Stimulated activated CD8-positive, alpha-beta memory T cell treated with anti-CD3 and anti-CD28 coated beads, Interleukin-15, amount 100 ng/mL, for 48 hours (primary cell): ENCODE measurements at places on chromosomes 3 and 15.

DNA sequence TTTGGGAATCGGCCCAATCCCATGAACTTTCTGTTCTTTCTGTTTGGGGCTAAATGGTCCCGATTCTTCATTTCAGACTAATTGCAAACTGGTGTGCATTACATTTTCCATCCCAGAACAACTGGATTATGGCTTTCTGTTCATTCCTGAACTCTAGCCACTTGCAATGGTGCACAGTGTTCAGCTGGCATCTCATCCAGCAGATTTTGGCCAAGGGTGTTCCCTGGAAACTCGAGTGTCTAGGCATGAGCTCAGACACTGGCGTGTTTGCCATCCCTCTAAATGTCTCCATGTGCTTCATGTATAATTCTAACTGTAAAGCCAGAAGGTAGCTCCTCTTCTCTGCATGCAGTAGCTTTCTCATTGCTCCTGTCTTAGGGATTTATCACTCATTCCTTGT, 97.1 kb upstream of the MYZAP start:
- DNase-seq = no peak

DNA sequence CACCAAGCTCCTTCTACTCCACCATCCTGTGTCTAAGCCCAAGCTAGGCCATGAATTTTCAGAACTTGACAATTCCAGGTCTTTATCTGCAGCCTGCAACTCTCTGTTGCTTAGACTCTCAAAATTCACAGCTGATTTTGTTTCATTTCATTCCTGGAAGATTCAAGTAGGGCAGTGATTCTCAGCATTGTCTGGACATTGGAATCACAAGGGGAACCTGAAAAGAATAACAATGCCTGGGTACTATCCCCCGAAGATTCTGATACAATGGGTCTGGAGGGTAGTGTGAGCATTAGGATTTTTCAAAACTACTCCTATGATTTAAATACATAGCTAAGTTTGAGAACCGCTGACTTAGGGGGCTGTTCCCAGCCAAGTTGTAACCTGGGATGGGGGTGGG, 534.7 kb upstream of the IL12A start:
- no peak for DNase-seq

DNA sequence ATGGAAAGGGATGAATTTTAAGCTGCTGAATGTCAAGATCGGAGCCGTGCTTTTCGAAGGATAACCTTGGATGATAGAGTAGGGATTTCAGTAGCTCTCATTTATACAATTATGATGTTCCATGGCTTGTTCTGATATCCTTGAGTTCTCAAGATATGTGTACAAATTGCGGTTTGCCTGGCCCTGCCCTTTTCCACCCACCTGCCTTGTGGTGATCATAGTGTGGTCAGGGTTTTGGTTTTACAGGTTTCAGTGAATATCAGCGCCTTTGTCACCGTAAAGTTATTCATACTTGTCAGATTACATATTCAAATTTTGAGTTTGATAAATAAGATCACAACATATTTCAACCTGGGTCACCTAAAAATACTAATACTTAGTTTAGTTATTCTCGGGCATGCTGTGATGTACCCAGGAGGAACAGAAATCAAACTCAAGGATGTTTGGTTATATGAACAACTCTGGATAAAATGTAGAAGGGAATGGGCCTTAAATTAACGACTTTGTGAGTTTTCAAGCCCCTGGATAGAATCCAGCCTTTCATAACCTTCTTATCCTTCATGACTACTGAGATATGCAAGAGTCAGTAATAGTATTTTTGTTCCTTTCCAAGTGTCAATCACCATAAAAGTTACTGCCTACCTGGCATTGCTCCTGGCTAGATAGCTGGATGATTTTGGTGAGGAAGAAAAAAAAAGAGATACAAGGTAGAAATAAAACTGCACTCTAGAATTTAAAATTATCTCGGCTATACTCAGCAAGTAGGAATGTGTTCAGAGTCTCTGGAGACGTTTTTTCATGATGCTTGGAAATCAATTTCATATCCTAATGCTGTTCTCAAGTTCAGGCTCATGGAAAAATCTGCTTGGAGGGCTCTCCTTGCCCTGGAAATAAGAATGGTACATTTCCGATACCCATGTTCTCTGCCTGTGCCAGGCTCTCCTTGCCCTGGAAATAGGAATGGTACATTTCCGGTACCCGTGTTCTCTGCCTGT, 209.2 kb upstream of the TPRG1 start:
- no peak for DNase-seq

DNA sequence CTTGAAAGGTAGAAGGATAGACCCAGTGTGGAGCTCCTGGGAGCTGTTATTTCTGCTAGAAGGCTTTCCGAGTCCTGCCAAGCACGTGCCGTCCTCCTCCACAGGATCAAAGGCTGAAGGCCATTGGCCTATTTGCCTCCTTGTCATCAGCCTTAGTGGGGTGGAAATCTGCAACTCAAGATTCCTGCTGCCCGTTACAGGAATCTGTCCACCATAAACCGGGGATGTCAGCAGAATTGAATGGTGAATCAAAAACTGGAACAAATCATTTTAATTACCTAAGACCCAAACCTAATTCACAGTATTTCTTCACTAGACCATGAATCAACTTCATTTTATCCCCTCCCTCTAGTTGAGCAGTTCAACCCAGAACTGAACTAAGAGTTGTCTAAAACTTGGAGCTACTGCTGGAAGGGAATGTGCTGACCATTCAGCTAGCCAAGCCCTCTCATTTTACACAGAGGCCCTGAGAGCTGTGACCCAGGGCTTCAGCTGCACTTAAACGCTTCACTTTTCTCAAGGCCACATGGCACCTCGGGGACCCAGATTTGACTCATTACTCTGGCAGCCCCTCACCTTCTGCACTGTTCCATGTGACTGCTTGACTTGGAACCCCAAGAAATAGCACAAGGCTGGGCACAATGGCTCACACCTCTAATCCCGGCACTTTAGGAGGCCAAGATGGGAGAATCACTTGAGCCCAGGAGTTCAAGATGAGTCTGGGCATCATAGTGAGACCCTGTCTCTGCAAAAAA, 36.8 kb upstream of the KIF23 start:
- DNase-seq = no peak

DNA sequence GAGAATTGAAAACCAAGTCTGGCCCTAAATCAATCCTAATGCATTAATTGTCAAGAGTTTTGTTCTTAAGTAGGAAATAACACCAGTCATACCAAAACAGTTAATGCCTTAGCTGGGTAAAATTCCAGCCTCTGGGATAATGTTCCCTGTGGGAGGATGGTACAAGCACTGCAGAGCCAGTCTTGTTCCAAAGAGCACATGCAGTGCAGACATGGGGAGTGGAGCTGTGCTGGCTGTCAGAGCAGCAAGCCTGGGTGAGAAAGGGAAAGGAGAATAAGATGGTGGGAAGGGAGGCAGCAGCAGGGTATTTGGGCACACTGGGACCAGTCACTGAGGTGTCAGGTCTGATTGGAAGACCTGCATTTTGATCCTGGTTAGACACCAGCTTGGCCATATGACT, 12.1 kb downstream of the ALAS1 start:
- DNase-seq = no peak

- no peak for DNase-seq
Measured at GRCh38 chr3:10419637-10420232, 85.7 kb downstream of the ATP2B2 start.

DNA sequence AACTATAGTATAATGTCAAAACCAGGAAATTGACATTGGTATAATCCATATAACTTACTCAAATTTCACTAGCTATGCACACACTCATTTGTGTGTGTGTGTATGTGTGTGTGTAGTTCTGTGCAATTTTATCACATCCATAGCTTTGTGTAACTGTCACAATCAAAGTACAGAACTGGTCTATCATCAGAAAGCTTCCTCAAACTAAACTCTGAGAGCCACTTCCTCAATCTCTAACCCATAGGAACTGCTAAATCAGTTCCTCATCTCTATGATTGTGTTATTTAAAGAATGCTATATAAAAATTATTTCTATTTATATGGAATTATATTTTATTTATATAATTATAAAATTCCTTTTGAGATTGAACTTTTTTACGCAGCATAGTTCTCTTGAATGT, 18.1 kb downstream of the LNP1 start:
- no peak for DNase-seq

DNA sequence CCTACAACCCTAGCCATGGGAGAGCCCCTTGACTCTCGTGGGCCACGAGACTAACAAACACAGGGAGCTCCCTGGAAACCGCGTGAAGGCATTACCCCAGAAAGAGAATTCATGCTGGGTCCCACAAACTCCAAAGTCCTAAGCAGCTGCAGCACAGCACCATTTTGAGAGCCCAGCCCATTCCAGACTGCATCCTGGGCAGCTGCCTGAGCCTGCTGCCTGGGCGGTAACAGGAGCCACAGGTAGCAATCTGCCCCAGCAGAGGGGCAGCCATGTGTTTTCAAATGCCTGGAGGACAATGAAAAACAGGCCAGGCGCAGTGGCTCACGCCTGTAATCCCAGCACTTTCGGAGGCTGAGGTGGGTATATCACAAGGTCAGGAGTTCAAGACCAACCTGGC, 62.9 kb upstream of the TBC1D23 start:
- DNase-seq = no peak

- DNase-seq = no peak
Measured at GRCh38 chr3:168884353-168884903, 779.1 kb downstream of the MECOM start.

DNA sequence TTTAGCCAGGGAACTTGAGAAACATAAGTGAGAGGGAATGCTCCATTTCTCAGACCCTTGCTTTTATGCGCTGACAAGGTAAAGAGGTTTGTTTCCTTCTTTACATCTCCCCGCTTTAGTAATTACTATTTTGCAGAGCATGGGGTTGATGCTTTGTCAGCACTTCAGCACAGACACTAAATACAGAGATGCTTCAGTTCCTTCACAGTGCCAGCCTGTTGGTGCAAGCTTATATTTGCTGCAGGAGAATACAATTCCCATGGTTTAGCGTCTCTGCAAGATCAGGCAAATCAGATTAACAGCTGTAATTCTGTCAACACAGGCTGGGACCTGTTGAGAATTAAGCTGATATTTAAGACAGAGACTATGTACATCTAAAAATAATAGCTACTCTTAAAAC, 2.9 kb downstream of the FMN1 start:
- DNase-seq = no peak

GRCh38 chr15:66982250-66982649, 83.2 kb upstream of the SMAD3 start:
- DNase-seq = no peak

- DNase-seq = no peak
Measured at GRCh38 chr15:45794304-45794703, 159.5 kb downstream of the SQOR start.

DNA sequence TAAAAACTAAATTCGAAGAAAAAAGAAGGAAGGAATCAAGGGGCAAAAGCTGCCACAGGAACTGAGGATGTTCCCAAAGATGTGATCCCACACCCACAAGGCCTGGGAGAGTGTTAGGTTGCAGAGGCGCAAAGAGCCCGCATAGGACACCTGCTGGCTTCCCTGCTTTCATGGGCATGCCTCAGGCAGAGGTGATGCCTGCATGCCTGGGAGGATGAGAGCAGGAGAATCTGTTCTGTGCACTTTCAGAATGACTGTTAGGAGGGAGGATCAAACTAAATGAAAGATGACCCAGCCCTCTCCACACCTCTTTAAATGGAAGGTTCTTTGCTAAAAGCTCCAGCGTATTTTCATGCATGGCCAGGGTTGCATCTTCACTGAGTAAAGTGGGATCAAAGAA, 162.4 kb downstream of the PLCL2 start:
- no peak for DNase-seq

GRCh38 chr3:126112531-126113237, 28.8 kb upstream of the SLC41A3 start:
- DNase-seq = no peak

DNA sequence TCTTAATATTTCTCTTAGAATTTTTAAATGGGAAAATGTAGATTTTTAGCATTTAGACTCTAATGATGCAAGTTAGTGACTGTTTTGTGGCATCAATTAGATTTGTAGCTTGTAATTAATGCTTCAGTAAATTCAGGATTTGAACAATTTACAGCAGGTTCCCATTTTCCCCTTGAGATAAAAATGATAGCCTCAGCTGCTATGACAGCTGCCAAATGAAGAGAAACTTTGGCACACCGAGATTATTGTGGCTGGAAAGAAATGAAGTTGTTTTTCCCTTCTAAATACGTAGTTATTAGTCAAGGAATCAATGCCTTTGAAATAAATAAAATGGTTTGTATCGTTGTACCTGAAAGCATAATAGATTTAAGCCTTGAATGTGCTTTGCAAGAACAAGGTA, 206.4 kb upstream of the P2RY1 start:
- DNase-seq = no peak

DNA sequence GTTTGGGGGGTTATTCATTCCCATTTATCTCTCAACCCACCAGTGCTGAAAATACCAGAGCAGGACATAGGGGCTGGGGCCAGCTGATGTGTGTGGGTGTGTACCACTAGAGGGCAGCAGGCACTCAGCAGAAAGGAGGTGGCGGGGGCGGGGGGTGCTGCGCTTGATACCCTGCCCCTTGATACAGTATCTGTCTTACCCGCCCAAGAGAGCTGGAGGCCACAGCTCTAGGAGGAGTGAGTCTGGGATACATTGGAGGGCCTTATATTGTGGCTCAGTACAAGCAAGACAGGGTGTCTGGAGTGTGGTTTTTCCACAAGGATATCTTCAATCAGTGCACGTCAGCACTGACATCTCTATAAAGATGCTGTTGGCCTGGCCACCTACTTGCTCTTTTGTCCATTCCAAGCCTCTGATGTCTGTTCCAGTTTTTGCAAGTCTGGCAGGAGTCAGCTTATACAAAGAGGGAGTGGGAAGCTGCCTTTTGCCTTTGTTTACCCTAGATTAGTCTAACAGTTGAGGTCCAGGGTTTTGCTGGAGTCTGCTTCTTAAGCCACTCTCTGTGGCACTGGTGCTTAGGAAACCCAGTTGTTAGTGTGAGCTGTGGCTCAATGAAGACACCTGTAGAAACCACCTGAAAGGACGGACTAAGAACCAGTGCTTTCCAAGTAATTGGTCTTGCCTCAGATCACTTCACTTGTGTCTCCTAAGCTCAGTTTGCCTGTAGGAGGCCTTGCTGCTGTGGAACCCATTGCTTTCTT, 1.5 kb upstream of the RBM15B start:
- DNase-seq = no peak

DNA sequence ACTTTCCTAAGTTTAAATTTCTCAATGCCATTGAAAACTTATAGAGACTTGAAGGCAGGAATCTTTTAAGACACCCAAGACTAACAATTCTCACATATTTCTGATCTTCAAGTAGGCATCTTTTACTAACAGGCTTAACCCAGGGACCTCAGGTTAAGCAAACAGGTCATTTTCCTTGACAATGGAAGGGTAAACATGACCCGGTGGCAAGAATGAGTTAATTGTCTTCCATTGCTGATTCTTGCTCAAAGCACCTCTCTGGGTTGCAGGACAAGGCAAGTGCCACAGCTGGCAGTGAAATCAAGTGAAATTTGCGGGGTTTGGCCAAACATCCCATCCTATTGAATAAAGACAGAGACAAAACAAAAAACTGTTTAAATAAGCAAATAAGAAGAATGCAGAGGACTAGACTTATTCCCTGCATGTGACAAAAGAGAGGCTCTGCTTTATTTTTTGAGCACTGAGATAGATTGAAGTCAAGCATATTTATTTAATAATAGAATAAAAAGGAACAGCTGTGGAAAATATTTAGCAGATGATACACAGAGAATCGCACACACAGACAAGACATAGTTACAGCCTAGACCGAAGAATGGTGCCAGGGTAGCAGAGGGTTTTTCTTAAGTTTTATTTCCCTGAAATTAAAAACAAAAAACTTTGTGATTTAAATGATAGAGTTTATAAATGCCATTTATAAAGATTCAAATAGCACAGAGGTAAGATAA, 56.0 kb upstream of the MITF start:
- no peak for DNase-seq

- DNase-seq = no peak
Measured at GRCh38 chr3:13475871-13476590, 4.1 kb upstream of the HDAC11 start.
